ENCODE measurements at places on chromosomes 2 and 18.

DNA sequence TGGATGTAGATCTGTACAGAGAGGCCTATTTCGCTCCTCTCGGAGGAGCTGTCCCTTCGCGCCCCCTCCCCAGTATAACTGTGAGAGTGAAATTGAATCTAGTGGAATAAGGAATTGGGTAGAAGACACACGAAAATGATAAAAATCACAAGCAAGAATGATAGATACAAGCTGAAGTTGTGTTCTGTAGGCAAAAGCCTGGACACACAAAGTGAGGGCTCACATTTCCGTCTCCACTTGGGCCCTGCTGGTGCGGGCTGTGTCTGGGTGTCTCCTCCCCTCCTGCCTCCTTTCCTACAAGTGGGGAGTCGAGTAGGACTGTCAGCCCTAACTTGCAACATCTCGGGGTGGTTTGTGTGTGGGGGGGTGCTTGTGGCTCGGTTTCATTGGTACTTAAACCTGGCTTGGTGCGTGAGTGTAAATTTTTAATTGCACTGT is 457 bp upstream of the SP9 start:
- no peak for DNase-seq

DNA sequence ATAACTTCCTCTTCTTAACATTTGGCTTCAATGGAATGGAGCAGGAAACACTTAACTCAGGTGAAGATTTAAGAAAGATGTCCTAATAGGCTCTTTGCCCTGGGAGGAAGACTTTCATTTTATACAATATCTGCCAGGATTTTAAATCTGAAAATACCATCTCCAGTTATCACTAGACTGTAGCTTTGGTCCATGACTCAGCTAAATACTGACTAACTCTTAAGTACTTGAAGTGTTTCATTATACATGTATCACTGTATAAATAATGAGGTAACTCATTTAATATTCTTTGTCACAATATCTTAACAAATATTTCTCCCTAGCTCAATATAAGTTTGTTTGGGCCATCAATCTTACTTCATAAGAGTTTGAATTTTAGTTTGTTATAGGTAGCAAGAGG is 34.7 kb downstream of the RBKS start:
- DNase-seq = no peak

DNA sequence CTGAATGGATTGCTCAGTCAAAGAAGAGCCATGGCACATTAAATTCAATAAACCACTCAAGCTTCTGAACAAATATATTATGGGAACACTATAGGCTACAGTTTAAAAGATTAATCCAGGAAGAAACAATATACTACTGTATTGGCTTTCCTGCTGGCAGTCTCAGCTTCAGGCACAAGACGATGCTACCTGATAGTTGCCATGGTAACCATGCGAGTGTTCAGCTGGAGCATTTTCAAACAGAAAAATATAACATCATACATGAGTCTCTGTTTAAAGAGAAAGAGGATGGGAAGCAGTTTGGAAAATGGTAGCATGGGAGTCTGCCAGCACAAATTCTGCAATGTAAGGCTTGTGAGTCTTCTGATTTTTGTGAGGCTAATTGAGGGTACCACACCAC is 65.9 kb upstream of the CPO start:
- peak; percentile 3 for DNase-seq

- no peak for DNase-seq
Measured at GRCh38 chr2:45809205-45809604, 157.7 kb downstream of the PRKCE start.

DNA sequence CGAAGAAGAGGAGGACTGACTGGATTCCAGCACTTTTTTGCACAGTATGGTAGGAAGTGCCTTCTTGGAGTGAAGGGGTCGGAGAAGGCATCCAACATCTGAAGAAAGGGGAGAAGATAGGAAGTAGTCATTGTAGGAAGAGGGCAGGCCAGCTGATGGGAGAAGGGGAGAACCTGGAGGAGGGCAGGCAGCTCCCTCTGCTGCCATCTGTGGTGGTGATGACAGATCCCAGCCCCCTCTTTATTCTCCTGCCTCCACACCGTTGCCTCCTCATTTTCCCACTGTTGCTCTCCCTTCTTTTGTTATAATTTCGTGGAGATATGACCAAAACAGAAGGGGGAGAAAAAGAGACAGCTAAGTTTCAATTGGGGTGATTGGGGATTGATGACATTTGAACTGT is 2.9 kb upstream of the SCYGR2 start:
- DNase-seq = no peak

DNA sequence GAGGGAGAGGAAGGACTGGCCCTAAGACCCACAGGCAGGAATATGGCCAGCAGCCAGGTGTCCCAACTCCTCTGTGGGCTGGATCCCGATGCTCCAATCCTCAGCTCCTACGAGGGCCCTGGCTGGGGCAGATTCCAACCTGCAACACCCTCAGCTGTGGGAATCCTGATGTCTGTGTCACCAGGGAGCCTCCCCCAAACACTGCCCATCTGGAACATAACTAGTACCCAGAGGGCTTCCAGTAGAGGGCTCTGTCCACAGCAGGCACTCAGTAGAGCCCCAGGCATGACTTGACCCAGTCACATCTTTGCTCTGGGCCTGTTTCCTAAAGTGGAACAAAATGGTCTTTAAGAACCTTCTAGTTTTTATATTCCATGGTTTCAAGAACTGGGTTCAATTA is 20.6 kb upstream of the LOXHD1 start:
- no peak for DNase-seq

- DNase-seq = no peak
Measured at GRCh38 chr2:238691596-238692491, 156.0 kb upstream of the TWIST2 start.

- no peak for DNase-seq
Measured at GRCh38 chr18:55912071-55912470, 324.1 kb upstream of the TCF4 start.

DNA sequence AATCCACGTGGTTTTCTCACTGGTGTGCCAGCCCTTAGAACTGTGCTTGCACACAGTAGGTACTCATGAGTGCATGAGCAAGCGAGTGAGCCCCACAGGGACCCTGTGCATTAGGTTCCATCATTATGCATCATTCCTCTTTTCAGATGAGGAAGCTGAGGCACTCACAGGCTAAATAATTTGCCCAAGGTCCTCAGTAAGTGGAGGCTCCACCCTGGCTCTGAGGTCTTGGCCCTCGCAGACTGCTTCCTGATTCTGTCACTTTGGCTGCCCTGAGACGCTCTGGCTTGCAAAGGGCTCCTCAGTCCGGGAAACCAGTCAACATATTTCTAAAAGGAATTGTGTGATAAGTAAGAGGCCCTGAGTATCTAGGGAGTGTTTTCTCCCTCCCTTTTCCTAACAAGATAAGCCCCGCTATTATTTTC is 71.7 kb downstream of the IL1R2 start:
- DNase-seq = no peak

- no peak for DNase-seq
Measured at GRCh38 chr18:10228326-10228725, 226.1 kb upstream of the APCDD1 start.

DNA sequence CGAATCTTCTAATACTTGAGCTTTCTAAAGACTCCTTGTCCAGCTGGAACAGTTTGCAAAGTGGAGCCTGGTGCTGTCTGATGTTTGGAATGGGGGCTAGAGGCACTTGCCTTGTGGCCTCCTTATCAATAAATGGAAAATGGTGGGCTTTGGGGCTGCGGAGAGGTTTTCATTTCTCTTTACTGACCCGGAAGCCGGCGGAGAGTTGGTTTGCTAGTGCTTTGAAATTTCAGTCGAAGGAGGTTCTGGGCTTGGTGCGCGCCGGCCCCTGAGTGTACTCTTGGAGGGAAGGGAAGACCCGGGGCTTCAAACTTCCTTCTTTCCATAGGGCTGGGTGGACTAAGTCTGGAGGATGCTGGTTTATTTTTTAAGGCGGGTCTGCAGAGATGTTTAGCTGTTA is 714 bp downstream of the RPIA start:
- DNase-seq = peak; percentile 30

DNA sequence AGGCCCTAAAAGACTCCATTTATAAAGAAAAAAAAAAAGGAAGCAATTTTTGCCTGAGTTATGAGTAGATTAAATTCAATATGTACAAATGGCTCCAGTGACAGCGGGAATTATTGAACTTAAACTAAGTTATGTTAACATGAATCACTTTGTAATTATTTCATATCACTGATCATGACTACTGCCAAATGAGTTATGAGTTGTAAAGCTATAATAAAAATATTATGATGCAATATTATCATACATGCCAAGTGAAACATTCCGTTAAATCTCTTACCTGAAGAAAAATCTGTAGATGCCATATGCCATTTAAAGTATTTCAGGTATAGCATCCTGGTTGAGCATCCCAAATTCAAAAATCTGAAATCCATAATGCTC is 217.5 kb downstream of the DLGAP1 start:
- no peak for DNase-seq

GRCh38 chr2:157684940-157685466 is 56.3 kb upstream of the ACVR1C start:
- peak; percentile 77 for DNase-seq

- DNase-seq = no peak
Measured at GRCh38 chr2:219578811-219579613, 6.9 kb downstream of the INHA start.

DNA sequence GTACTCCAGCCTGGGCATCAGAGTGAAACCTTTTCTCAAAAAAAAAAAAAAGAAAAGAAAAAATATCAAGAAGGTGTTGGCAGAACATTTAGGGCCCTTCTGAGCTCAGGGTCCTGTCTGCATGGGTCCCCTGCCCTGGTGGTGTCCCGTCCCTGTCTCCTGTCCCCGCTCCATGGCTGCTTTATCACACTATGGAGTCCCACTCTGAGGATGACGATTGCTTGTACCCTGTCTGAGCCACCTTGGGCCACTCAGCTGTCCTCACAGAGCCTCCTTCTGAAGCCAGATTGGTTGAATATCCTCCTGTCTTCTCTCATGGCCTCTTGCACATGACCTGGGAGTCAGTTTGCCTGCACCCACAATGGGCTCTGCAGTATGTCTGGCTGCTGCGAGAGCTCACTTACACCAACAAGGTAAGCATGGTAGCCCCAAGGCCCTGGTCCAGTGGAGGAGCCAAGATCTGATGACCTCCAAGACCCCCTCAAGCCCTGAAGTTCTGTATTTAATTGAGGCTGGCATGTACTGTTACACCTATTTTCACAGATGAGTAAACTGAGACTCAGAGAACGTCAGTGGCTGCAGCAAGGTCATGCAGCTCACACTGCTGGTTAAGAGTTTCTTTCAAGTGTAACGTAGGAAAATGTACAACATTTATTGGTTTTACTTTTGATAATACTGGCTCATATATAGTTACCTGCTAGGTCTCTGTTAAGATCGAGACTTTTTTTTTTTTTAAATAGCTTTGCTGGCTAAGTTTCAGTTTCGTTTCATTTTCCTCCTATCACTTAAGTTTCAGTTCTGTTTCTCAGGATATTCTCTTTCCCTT is 16.9 kb upstream of the ZCCHC2 start:
- DNase-seq = no peak

GRCh38 chr2:233059797-233060500 is at the start of gene INPP5D:
Gene INPP5D (plus strand): TSS chr2:233060342. CDS start chr2:233060479, 137 bp downstream.
- no peak for DNase-seq

DNA sequence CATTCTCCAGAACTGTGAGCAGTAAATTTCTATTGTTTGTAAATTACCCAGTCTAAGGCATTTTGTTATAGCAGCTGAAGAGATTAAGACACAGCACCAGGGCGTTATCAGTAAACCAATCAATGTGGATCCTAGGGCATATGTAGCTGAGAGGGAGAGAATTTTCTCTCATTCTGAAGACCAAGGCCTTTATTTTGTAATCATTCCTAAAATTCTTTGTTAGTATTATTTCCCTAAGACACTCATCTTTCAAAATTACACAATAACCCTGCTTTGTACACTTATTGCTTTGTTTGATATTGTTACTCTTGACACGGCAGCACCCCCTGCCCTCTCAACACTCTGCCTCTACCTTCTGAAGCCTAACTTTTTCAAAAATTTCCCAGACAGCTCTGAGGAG is 419.1 kb downstream of the SLC4A3 start:
- DNase-seq = no peak

DNA sequence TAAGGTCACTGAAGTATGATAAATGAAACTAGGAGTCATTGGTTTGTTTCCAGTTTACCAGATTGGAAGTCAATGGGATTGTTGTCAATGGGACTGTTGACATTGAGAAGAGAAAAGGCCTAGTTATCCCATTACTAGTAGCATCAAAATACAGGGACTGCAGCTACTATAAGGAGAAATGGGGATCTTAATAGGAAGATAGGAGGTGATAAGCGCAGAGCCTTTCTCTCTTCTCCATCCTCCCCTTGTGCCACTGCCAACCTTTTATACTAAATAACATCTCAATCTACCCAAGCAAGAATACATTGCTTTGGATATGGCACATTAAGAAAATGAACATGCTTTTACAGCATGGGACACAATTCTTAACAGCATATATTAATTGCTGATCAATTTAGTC is 10.5 kb upstream of the BBS5 start:
- no peak for DNase-seq

- DNase-seq = no peak
Measured at GRCh38 chr2:236101311-236101950, 66.8 kb downstream of the GBX2 start.

- DNase-seq = no peak
Measured at GRCh38 chr2:183072177-183072576, 6.4 kb upstream of the DUSP19 start.

DNA sequence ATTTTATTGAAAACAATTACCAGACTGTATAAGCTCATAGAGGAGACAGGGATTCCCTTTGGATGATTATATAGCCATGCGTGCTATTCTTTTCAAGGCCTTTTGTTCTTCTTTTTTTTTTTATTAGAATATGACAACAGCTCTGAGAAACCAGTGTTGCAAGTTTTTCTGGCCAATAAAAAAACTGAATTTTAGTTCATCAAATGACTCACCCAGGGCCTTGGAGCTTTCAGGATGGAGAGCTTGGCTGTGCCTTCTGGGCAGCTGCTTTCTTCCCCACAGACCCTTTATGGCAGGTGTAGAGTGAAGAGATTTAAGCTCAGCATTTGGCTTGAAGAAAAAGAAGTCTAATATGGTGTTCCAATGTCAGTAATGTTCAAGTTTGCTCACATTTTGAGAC is 497.9 kb upstream of the FANCL start:
- DNase-seq = no peak

- DNase-seq = no peak
Measured at GRCh38 chr2:30197570-30198192, 33.7 kb upstream of the LBH start.

GRCh38 chr2:118046634-118047210 is 32.9 kb upstream of the CCDC93 start:
- peak; percentile 16 for DNase-seq

DNA sequence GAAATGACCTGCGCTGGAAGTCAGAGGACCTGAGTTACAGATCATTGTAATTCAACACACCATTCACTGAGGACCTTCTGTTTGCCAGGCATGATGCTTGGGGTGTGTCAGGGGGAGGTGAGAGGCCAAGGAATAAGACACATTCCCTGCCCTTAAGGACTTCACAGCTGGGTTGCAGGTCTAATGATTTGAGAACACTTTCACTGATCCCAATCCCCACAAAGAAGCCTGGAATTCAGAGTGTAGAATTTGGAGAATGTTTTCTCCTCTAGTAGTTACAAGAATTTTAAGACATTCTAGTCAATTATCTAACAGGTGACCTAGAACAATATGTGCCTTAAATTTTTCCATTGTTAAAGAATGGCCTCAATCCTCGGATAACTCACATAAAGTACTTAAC is 322.4 kb downstream of the TNS1 start:
- no peak for DNase-seq

- DNase-seq = peak; percentile 3
Measured at GRCh38 chr2:234752966-234753365, 198.9 kb upstream of the SH3BP4 start.

- DNase-seq = peak; percentile 43
Measured at GRCh38 chr18:54089749-54090459, 134.6 kb downstream of the MBD2 start.

- no peak for DNase-seq
Measured at GRCh38 chr18:51168026-51168742, 29.3 kb downstream of the MEX3C start.

GRCh38 chr2:195121341-195121740 is 535.7 kb upstream of the SLC39A10 start:
- DNase-seq = no peak
